ENCODE measurements at places on chromosomes 2 and 18.

GRCh38 chr18:53886058-53886457 is 338.4 kb downstream of the MBD2 start:
- DNase-seq = no peak

DNA sequence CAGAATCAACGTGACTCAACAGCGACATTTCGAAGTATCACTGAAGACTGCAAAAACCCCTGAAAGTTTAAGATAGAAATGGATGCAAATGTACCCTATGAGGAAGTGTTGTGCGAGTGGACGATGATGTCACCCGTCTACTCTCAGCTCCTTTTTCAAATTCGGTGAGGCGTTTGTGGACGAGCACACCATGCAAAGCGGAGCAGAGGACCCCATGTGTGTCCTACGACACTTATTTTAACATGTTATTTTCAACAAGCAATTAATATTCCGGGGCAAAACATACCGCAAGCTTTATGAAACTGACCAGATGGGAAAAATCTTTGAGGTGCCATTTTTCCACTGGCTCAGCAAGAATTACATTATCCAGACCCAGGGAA is 2.0 kb downstream of the PXDN start:
- no peak for DNase-seq

- peak; percentile 81 for DNase-seq
These were observed 843 bp downstream of the CYS1 start for GRCh38 chr2:10079266-10079869.

DNA sequence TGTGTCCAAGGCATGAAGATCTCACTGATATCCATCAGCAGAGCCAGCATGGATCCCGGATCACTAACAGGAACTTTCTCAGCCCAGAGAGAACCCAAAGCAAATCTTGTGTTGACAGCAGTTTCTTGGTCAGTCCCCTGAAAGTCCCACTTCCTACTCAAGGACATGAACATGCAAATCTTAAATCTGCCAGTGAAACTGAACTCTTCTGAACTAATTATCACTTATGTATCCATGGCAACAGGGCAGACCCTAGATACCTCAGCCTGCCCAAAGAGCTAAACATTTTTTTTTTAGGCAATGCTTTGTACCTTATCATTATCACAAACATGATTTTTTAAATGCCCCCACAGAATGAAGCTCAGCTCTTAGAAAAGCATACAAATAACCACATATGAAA is 127.8 kb upstream of the DDX18 start:
- DNase-seq = no peak

GRCh38 chr2:42969231-42970150 is 177.1 kb upstream of the HAAO start:
- DNase-seq = no peak

- DNase-seq = no peak
These were observed 49.9 kb downstream of the RAB27B start for GRCh38 chr18:54878159-54878622.

DNA sequence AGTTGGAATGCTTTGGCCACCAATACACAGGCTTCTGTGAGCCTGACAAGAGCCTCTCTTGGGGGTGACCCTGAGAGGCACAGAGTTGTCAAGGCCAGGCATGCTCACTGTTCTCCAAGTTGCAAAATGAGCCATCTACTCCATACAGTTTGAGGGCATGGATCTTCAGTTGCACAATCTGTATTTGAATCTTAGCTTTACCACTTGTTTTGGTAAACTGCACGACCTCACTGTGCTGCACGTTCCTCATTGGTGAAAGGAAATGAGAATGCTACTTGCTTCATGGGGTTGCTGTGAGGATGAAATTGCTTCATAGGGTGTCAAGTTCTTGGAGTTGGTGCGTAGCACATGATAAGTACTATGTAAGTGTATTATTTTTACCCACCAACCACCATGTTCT is 12.0 kb upstream of the HAAO start:
- DNase-seq = no peak

DNA sequence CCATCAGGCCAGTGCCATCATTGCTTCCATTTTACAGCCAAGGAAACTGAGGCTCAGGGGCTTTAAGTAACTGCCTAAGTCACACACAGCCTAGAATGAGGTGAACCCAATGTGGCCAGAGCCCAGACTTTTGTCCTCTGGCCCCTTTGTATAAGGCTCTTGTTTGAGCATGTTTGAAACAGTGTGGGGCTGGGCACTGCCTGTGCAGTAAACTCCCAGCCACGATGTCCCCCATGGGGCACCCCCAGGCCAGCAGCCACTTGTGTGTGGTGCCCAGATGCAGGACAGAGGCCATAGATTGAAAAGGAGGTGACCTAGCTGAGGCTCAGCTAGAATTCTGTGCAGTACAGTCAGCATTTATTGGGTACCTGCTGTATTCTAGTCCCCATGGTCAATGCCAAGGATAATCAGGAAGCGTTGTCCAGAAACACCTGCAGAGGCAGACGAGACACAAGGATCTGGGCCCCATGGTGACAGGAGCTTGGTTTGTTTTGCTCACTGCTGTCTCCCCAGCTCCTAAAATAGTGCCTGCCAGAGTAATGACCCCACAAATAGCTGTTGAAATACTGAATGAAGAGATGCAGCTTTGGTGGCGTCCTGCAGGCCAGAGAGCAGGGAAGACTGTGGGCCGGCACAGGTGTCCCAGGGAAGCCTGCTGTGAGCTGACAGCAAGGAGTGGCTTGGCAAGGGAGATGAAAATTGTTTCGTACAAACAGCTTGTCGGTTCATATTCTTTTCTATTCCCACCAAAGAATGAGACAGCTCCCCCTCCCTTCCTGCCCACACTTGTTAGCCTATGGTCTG is 160.7 kb downstream of the LDLRAD4 start:
- DNase-seq = no peak

GRCh38 chr2:174678395-174678794 is 80.8 kb upstream of the WIPF1 start:
- no peak for DNase-seq

DNA sequence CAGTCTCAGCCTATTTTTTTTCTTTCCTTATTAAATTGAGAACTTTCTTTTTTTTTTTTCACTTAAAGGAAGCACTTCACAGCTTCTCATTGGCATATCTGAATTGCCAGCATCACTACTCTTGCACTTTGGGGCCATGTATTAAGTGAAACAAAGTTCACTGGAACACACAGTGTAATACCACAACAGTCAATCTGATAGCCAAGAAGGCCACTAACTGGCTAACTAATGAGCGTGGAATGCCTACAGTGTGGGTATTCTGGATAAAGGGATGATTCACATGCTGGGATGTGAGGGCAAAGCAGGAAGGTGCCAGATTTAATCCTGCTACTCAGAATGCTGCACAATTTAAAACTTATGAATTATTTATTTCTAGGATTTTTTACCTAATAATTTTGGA is 11.7 kb upstream of the C18orf63 start:
- no peak for DNase-seq

- DNase-seq = no peak
These were observed 200.8 kb upstream of the SLC35G4 start for GRCh38 chr18:11408555-11409065.

DNA sequence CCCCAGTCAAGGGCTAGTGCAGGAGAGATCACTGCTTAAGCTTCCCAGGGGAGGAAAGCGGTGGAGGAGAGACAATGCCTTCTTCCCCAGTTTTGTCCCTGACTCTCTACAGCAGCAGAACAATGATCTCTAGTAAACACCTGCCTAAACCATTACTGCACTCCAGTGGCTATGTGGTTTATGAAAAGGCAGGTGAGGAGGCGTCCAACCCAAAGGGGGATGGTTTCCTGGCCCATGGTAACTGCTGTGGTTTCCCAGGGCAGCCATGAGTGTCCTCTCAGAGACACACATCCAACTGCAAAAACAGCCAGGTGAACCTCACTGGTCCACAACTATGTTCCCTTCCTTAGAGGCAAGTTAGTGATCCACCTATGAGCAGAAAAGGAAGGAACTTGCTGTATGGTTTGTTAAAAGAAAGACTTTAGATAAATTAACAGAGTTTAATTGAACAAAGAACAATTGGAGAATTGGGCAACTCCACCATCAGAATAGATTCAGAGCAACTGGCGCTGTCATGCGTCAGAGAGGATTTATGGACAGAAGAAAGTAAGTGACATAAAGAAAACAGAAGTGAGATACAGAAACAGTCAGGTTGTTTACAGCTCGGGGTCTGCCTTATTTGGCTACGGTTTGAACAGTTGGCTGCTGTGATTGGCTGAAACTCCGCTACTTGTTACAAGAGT is 4.8 kb upstream of the TTC39C start:
- no peak for DNase-seq

DNA sequence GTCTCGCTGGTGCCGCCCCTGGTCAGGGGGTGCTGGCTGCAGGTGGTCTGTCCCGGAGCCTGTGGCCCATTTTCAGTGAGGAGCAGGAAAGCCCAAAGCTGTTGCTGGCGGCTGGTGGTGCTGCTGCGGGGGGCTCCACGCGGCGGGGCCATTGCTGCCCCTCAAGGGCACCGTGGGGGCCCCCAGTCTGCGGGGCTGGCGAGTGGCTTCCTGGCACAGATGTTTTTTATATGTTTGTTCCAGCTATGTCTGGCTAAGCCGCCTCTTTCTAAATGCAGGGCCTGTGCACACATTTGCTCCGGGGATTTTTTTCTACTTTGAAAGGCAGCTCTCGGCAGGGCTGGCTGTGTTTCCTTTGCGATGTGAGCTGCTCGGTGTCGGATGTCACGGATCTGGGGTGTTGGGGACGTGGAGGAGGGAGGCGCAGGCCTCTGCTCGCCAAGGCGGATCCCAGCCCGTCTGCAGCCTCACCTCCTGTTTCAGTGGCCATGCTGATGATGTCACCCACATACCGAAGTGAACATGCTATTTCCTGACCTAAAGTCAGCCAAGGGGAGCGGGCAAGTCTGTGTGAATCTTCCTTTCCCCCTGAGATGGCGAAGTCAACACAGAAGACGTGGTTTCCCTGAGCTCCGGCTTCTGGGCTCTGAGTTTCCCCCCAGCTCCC is 112.0 kb upstream of the CTDP1 start:
- no peak for DNase-seq

GRCh38 chr2:213086050-213086449 is 65.4 kb downstream of the IKZF2 start:
- no peak for DNase-seq

GRCh38 chr18:26104035-26104434 is 13.6 kb upstream of the SS18 start:
- DNase-seq = peak; percentile 17

- no peak for DNase-seq
These were observed 126.7 kb downstream of the PRKCE start for GRCh38 chr2:45777996-45778719.

DNA sequence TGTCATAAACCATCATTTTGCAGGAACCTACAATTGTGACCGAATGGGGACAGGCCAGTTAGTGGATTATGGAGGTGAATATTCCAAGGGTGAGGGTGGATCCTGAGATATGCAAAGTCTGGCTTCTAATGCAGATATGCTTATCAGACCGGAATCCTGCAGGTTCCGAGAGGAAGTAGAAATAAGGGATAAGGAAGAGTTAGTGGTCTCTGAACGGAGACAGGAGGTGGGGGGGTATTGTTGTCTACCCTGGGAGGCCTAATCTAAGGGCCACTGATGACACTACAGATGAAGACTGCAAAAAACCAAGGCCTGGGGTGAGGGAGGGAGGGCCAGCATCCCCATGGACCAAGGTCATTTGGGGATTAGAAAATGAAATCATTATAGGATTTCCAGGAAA is 67.7 kb upstream of the GATA6 start:
- no peak for DNase-seq

GRCh38 chr2:155980941-155981560 is 351.5 kb downstream of the NR4A2 start:
- DNase-seq = no peak

- DNase-seq = no peak
These were observed 17.0 kb upstream of the LINC00305 start for GRCh38 chr18:64165906-64166305.

GRCh38 chr2:222318026-222318711 is 19.4 kb upstream of the PAX3 start:
- peak; percentile 87 for DNase-seq

- DNase-seq = no peak
These were observed 42.6 kb downstream of the ASAP2 start for GRCh38 chr2:9249020-9249800.

DNA sequence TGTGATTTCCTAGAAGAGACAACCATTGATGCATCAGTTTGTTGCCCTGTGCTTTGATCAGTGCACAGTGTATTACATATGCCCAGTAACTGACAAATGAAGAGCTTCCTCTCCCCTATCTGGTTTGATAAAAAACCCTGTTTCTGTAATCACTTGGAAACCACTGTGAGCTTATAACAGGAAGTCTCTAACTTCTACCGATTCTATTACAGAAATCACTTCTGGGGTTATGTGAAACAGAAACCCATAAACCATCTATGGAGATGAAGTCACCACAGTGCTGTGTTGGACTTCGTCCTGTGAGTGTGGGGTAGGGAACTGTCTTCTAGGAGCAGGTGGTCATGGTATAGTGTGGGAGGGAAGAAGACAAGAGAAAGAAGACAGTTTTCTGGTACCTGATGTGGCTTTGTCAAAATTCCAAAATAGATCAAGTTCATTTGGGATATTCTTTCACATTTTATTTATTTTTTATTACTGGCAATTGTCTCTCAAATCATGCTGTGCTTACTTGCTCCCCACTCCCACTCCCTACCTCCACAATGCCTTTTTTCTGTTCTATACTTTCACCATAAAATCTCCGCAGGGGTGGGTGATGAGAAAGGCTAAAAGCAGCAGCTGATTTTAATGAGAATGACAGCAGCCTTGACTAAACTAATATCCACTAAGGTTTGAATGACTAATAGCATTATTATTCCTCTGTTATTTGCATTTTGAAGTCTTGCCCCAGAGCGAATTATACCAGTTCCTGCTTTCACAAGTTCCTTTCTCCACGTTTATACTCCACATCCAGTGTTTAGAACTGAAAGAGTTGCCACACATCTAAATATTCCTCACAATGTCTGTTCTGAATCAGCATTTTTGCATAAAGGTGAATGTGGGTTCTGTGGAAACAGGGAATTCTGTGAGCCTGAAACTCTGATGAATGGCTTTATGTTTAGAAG is 41.7 kb upstream of the RND3 start:
- no peak for DNase-seq

DNA sequence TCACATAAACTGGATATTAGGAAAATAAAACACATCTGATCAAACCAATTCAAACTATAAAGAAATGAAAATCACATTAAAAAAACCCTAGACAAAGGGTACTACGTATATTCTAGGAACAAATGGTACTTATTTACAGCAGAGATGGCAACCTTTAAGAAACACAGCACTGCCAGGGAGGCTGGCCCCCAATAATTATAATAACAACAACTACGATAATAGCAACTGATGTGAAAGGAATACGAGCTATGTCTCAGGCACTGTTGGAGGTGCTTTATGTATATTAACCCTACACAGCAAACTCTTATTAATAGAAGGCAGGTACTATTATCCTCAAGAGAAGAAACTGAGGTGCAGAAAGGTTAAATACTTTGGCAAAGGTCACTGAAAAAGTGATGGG is 193.9 kb downstream of the NBAS start:
- no peak for DNase-seq

DNA sequence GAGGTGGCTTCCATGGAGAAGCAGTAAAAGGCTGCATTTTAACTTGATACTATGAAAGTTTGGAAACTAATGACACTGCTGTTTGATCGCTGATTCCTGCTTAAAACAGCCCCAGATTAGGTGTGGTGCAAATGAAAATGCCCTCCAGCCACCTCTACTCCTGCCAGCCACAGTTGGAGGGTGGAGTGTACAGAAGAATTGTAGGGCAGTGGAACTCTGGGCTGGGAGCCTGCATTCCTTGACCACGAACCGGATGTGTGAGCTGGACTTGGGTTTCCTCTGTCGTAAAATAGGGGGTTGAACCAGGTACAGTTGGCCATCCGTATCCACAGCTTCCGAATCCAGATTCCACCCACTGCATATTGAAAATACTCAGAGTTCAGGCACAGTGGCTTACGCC is 84.6 kb upstream of the RFX8 start:
- no peak for DNase-seq

- no peak for DNase-seq
These were observed 68.6 kb upstream of the PELI1 start for GRCh38 chr2:64212801-64213321.
